Myocyte (in vitro differentiated cells): ENCODE measurements at places on chromosomes 4 and X. TPM values are rescaled to one million over a fixed set of nuclear protein-coding genes. Genes with fewer than 3 reads are reported as not detected.

DNA sequence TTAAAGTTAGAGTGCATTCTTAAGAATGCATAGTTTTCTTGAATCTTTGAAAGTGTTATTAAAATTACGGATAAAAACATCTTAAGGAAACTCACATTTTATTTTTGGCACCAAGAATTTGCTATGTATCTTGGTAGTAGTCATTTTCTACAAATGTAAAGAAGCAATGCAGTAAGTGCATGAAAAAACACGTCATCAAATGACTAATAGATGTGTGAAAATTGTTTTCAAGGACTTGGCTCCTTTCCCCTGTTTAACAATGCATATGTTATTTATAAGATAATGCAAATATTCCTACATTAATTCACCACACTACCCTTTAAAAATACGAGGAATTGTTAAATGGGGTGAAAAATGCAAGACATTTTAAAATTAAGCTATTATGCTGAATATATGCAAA lies 461.2 kb upstream of the PCDH7 start:
- DNase-seq = no peak

AKAP4 gene
- total RNA-seq = not detected in 2 replicates

GRCh38 chrX:56279863-56280262 lies 47.7 kb downstream of the KLF8 start:
- DNase-seq = no peak

- DNase-seq = no peak
Observed at GRCh38 chrX:29941287-29941686, 274.1 kb upstream of the MAGEB2 start.

GRCh38 chrX:30153175-30153880 lies 62.0 kb upstream of the MAGEB2 start:
- DNase-seq = no peak

DNA sequence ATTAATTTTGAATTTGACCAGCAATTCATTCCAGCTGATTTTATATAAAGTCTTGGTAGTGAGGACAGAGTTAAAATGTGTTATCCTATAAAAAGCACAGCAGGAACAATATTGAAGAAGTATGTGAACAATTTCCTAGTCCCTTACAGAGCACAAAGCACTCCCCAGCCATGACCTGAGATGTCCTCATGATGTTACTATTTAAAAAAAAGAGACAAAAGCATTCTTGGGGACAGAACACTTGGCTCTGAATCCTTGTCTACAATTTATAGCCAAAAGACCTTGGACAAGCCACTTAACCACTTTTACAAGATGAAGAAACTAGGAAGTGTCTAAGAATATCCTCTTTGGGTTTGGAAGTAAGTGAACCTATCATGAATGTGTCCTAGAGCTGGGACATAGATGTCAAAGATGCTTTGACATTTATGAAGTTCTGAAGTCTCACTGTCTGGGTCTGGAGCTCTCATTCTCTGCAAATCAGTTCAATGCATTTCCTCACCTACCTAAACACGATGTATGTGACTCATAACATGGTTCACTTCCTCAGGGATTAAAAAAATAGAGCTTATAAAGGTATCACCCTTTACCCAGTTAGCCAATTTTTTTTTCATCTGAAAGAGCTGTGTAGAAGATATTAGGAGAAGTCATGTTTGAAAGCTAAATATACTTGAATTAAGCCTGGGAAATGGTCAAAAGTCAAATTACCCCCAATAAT lies 61.4 kb downstream of the IGFBP7 start:
- peak; percentile 51 for DNase-seq

NIPAL1 gene
- 0.27 and 3.1 TPM in 2 replicates for total RNA-seq

- DNase-seq = peak; percentile 60
Observed at GRCh38 chrX:71128915-71129765, 10.7 kb downstream of the MED12 start.

GRCh38 chrX:69107231-69107739 lies 58.0 kb downstream of the PJA1 start:
- DNase-seq = no peak

GRCh38 chrX:45479196-45479834 lies 278.6 kb upstream of the DIPK2B start:
- peak; percentile 72 for DNase-seq

- no peak for DNase-seq
Observed at GRCh38 chrX:105307762-105308161, 87.3 kb upstream of the TEX13A start.

- DNase-seq = no peak
Observed at GRCh38 chr4:169601016-169601771, 11.2 kb downstream of the NEK1 start.

DUSP21 gene
- not detected in 2 replicates for total RNA-seq

ZNF630 gene
- 1.5 and 2.2 TPM in 2 replicates for total RNA-seq

MAGEA2B gene
- total RNA-seq = not detected in 2 replicates

DNA sequence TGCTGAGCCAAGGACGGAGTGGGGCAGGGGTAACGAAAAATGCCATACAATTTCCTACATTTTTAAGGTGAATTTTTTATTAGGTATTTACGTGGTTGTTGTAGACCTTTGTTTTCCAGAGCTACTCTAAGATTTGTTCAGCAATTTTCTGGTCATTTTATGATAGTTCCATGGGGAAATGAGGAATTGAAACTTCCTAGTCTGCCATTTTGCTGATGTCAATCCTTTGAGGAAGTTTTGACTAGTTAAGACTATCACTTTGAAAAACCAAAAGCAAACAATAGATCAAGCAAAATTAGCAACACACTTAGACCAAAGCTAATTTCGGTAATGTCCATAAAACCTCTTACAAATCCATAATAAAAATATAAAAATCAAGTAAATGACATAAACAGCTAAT lies 7.0 kb upstream of the TLR3 start:
- no peak for DNase-seq

- no peak for DNase-seq
Observed at GRCh38 chr4:915041-915474, 17.1 kb downstream of the GAK start.

- DNase-seq = no peak
Observed at GRCh38 chr4:78735697-78736096, 40.5 kb upstream of the BMP2K start.

DNA sequence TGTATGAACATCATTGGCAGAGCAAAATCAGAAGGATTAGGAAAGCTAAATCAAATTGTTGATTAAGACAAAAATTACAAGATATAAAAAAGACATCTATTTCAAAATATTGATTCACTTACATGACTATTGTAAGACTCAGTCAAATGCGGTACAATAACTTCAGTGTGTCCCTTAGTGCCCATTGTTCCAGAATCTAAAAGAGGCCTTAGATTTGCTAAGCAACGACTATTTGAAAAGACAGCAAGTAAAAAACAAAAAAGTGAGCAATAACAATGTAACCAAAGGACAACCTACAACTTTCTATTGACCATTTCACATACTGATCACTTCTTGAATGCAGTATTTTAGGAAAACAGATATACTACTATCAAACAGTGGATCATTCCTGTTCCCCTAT lies 65.6 kb downstream of the UBA6 start:
- DNase-seq = no peak

GJB1 gene
- not detected in 2 replicates for total RNA-seq

DNA sequence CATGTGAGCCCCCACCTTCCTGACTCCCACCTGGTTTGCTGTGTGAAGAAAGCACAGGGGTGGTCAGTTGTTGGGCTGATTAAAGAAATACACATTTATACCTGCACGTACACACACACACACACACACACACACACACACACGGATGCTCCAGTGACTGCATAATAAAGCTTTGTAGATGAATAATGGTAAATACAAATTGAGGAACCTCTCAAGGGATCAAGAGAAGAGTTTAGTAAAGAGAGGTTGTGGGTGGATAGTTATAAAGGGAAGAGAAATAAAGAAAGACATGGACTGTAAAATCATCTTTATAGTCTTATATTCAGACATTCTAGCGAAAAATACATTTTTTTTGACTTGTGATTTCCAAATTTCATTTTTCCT lies 144.1 kb downstream of the MGST2 start:
- DNase-seq = no peak

DNA sequence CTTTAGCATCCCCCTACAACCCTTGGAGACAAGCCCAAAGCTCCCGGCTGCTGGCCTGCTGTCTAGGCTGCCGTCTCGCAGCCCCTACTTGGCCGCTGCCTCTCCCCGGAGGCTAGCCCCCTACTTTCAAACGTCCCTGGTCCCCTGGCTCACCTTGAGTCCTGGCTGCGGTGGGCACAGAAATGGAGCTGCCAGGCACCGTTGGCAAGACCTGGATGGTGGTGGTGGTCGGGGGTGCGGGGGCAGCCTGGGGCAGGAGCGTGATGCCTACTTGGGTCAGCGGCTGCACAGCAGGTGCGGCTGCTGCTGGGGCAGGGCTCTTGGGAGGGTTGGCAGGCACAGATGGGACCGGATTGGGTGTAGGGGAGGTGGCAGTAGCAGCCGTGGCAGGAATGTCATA lies 12.0 kb downstream of the HCFC1 start:
- no peak for DNase-seq

DNA sequence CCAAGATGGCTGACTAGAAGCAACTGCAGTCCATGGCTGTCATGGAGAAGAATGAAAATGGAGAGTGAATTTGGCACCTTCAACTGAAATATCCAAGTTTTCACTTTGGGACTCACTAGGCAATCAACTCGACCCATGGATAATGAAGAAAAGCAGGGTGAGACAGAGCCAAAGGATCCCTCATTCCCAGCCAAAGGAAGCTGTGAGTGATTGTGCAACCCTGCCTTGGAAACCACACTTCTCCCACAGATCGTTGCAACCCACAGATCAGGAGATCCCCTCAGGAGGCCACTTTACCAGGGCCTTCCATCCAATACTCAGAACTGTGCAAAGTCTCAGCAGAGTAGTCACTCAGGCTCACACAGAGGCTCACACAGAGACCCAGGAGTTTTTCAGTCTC lies 4.5 kb downstream of the CFAP299 start:
- no peak for DNase-seq

DNA sequence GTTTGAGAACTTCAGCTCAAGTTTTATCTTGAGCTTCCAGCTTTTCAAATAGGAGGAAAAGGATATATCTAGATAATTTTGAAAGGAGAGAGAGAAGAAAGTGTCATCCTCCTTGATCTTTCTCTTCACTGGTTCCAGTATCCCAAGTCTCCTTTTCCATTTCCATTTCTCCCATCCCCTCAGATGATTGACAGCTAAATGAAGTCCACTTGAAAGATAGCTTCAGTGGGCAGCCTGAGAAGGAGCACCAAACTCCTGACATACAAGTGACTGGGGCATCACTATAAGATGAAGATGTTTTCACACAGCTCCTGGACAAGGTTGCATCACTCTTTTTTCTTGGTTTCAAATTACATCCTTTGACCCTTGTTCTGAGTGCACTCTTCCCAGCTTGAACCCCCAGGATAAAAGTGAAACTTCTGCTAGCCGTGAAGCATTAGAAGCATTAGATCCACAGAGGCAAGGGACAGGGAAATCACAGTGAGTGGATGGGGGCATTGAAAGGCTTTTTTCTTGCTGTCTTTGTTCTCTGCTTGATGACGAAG lies 17.5 kb upstream of the MAGEA10 start:
- DNase-seq = no peak

- no peak for DNase-seq
Observed at GRCh38 chr4:159097785-159098184, 5.1 kb upstream of the RAPGEF2 start.

FGFBP1 gene
- not detected in 2 replicates for total RNA-seq

DNA sequence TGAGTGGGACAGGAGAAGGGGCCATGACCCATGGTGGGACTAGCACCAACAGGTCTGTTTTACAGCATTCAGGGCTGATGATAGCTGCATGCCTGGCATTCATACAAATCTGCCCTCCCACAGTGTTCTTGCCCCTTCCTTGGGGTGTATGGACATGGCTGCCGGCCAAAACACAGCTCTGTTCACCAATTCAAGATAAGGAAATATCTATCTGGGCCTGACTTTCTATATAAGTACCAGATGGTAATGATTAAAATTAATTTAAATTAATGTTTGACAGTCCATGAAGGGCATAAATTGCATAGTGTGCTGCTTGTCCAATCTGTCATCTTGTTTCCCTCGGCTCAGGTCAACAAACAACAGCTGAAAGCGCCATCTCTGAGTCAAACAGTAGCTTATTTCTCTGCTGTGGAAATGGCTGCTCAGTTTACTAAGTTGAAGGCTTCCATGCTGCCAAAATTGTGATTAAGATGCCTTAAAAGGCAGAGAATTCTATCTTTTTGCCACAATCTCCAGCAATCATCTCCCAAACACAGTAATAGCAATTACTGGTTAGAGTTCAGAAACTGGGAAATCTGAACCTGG lies 67.0 kb upstream of the TSPAN7 start:
- DNase-seq = no peak

- DNase-seq = no peak
Observed at GRCh38 chr4:168677063-168677462, 180.2 kb downstream of the PALLD start.

FAM241A gene
- 0.88 and 1.0 TPM in 2 replicates for total RNA-seq

GRCh38 chr4:176436293-176436973 lies 116.7 kb downstream of the SPCS3 start:
- DNase-seq = no peak
